ENCODE measurements at places on chromosomes 12 and 14. TPM values are rescaled to one million over a fixed set of nuclear protein-coding genes. Genes with fewer than 3 reads are reported as not detected.

CIROP gene
- polyA plus RNA-seq = not detected

CCDC197 gene
- not detected for polyA plus RNA-seq

CACNA2D4 gene
- 9.1 TPM for polyA plus RNA-seq

FSCB gene
- polyA plus RNA-seq = not detected

HCAR1 gene
- polyA plus RNA-seq = not detected

TDRD9 gene
- polyA plus RNA-seq = 1.2 TPM

TMBIM4 gene
- 336 TPM for polyA plus RNA-seq

TBX3 gene
- not detected for polyA plus RNA-seq

SRRM4 gene
- polyA plus RNA-seq = not detected

All from immature natural killer cell (primary cell).